ENCODE measurements at places on chromosomes 5 and 9. TPM values are rescaled to one million over a fixed set of nuclear protein-coding genes. Genes with fewer than 3 reads are reported as not detected.

DNA sequence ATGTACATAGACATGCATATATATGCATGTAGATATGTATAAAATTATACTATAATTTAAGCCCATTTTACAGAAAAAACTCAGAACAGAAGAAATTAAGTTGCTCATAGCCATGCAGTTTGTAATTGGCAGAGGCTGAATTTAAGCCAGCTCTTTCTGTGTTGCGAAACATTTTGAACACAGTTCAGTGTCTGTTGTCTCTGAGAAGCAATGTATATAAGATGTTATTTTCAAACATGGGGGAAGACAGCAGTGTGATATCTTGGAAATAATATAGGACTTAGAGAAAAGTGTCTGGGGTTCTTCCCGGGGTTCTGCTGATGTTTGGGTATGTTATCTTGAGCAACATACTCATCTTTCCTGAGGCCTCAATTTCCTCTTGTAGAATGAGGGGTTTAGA is 37.6 kb downstream of the SVEP1 start:
- no peak for DNase-seq

The TEX48 gene
- not detected for total RNA-seq

- DNase-seq, result no peak
Observed at GRCh38 chr9:18423791-18424531, 50.0 kb upstream of the ADAMTSL1 start.

- no peak for DNase-seq
Observed at GRCh38 chr9:132919614-132920268, 24.7 kb downstream of the TSC1 start.

DNA sequence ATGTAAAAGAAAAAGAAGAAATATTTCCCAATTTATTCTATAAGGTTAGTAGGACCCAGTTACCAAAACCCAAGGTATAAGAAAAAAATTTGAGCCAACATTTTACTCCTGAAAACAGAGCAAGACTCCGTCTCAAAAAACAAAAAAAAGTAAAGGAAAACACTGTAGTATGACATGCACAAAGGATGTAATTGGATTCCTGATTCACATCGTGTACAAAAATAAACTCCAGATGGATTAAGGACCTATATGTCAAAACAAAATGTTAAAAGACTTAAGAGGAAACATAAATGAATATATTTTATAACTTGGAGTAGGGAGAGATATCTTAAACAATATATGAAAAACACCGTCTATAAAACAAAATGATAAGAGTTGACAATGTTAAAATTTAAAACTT is 13.8 kb downstream of the PHYKPL start:
- no peak for DNase-seq

DNA sequence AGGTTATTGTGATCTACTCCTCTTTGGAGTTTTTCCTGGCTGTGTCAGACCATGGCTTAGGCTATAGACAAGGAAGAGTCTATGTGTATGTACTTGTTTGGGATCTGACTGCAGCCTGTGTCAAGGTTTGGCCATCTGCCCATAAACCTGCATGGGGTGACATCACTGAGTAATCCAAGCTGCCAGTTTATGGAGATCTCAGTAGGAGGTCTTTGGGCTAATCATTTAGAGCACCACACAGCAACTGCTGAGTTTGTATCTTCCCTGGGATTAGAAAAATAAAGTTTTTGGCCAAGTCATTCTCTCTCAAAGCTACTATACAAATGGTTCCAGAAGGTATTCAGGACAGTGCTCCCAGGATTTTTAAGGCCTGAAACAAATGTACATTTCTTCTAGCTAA is 65.5 kb upstream of the HSPB3 start:
- no peak for DNase-seq

The NSD1 gene
- total RNA-seq, result 34.1 TPM

The GGTA1 gene
- total RNA-seq, result 7.9 TPM

The ADRB2 gene
- total RNA-seq, result 2.2 TPM

DNA sequence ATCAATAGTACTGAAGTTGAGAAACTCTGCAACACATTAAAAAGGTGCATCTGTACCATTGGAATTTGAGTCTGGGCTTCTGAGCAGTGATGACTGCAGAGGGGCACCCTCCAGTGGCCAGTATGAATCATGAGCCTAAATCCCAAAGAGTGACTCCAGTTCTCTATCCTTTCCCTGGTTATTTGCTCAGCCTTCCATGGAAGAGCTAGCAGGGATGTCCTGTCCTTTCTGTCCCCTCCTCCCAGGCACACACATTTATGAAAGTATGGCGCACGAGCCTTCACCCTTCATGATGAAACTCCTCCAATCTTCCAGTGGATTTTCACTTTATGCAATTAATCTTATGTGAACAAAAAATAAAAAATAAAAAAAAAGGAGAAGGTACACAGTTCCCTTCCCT is 81.0 kb downstream of the ESM1 start:
- DNase-seq, result no peak

GRCh38 chr5:125258615-125259014 is 512.2 kb upstream of the ZNF608 start:
- no peak for DNase-seq

- no peak for DNase-seq
Observed at GRCh38 chr9:3957306-3957705, 342.6 kb downstream of the GLIS3 start.

- no peak for DNase-seq
Observed at GRCh38 chr9:76136986-76137385, 246.5 kb downstream of the PCSK5 start.

The IQGAP2 gene
- total RNA-seq, result 20.7 TPM

The SPOCK1 gene
- 3.7 TPM for total RNA-seq

DNA sequence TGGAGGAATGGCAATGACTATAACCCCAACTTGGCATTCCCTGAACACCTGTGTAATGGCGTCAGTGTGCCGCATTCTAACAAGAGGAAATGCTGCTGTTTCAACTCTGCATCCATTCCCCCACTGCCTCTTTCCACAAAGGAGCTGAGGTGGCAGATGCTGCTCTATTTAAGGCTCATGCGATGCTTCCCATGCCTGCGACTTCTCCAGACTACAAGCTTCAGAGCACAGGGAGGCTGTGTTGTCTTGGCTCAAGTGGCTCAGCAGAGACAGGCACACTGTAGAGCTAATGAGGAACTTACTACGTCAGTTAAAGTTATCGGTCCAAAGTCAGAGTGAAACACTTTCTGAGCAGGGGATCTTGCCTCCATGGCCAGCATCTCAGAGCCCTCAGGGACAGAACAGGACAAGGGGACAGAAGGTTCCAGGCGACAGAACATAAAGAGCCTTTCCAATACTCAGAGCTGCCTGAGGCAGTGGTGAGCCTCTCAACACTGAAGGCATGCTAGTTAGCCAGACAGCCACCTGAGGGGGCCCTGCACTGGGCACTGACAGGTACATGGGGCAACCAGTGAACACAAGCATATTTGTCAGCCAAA is 21.8 kb downstream of the TNIP1 start:
- no peak for DNase-seq

The CERT1 gene
- total RNA-seq, result 13.9 TPM

GRCh38 chr5:127410959-127411358 is 106.5 kb upstream of the PRRC1 start:
- no peak for DNase-seq

GRCh38 chr5:145750199-145750598 is 84.9 kb downstream of the PRELID2 start:
- no peak for DNase-seq

DNA sequence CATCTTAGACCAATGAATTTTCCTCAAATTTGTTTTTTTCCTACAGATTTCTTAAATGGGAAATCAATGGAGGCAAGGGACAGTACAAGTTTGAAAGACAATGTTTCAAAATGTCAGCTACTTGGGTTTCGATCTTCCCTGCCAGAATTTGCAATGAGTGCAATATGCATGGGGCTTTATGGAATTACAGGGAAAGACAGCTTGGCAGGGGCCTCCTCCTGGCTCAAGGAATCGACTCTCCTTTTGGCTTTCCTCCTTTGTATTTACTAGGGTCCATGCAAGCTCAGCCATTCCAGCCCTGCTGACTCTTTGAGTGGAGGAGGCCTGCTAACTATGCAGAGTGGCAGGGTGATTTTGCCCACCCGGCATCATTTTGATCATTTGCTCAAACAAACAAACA is 63.2 kb downstream of the MED27 start:
- no peak for DNase-seq

GRCh38 chr5:133278317-133278716 is 226.5 kb downstream of the HSPA4 start:
- DNase-seq, result no peak

- no peak for DNase-seq
Observed at GRCh38 chr9:14652729-14653377, 40.4 kb downstream of the ZDHHC21 start.

- DNase-seq, result no peak
Observed at GRCh38 chr9:98545021-98545420, 163.7 kb downstream of the GABBR2 start.

The FOXD4L5 gene
- total RNA-seq, result 0.09 TPM

DNA sequence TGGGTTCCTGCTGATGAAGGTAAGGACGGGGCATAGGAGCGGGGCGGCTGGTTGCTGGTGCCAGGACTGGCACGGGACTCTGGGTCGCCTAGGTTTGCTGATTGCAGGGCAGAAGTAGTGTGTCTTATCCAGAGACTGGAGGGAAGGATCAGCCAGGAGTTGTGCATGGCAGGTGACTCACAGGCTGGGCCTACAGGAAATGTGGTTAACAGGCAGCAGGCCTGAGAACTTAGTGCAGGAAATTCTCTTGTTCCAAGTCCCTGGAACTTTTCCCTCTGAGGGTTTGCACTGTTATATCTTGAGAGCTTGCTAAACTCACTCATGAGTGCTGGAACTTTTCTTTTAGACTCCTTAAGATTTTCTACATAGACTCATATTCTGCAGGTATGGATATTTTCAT is 95.1 kb downstream of the ANXA2R start:
- DNase-seq, result no peak

DNA sequence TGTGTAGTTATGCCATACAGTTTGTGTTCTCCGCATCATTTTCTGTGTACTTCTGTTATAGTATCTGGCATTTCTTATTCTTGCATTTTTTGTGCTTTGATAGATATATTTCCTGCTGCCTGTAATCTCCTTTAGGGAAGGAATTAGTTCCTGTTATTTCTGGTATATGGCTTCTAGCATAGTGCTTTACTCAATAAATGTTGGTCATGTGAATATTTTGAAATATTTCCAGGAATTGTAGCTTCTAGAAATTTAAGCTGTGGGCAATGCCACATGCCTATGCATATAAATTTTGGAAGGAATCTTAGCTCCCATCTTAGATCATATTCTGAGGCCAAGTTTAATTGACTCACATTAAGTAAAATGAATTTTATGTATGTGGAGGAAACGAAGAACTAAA is 11.5 kb upstream of the PRRC1 start:
- no peak for DNase-seq

The NIPSNAP3A gene
- total RNA-seq, result 40.9 TPM

GRCh38 chr9:99299211-99300102 is 77.4 kb downstream of the SEC61B start:
- no peak for DNase-seq

DNA sequence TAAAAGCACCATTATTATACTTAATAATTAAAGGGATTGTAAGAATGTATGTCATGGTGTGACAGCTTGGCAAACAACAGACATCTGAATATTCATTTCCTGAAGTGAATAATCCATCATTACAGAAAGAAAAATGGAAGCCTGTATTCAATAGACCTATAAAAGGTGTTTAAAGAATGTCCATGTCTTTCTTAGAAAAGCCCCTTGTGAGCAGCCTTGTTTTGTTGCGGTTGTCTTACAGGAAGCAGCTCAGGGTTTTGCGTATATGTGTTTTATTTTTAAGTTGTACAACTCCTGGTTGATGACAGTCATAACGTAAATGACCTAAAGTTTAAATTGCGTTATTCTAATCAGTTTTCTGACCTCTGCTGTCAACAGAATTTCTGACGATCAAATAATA is 53.8 kb downstream of the CAST start:
- DNase-seq, result no peak

The ADAMTS19 gene
- 0.76 TPM for total RNA-seq

- no peak for DNase-seq
Observed at GRCh38 chr5:120518581-120518980, 54.5 kb downstream of the PRR16 start.

DNA sequence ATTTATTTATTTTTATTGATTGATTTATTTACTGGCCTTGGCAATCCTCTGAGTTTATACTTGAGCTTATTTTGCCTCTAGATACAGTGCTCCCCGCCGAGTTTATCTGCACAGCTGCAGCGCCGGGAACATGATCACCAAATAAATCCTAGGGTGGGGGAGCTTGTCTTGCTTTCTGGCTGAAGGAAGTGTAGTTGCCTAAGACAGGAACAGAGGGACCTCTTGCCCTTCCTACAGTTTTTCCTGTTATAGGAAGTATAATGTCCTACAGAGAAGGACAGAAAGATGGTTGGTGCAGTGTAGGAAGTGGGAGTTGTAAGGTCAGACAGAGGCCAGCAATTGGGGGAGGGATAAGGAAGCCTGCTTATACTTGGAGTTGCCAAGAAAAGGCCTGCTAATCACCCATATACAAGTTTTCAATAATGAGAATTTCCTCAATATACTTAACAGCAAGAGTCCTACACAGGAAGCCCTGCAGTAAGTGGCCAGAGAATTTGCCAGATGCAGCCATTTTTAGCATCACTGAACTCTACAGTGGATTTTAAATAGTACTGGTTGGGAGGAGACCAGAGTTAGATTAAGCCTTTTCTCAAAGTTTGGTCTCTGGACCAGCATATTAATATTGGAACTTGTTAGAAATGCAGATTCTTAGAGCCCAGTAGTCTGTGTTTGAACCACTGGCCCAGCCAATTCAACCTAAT is 7.7 kb downstream of the AOPEP start:
- DNase-seq, result no peak

DNA sequence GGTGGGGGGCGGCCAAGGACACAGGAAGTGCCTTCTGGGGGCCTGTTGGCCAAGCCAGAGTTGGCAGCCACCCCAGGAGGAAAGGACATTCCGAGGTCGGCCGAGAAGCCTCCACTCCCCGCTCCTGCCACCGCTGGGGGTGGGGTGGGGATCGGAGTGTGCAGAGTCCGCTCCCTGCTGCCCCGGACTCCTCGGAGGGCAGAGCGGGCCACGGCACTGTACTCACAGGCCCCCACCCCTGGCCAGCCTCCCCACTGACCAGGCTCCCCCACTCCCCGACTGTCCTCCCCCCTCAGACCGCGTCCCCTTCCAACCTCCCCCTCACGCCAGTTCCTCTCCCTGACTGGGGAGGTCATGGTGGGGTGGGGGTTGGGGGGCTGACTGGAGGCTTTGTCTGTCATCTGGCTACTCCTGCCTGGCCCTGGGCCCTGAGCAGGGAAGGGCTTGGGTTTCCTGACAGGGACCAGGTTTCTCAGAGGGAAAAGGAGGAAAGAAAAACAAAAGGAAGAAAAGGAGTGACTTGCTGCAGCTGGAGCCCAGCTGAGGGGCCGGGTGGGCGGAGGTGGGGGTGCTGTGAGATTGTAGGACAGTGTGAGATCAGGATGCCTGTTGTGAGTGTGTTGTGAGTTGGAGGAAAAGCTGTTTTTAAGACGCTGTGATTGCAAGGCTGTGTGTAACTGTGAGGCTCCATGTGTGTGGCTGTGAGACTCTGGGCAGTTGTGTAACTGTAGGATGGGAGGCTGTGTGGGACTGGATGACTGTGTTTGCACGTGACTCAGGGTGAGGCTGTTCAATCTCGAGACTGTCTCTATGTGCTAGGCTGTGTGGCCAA is 29.7 kb downstream of the CNTFR start:
- no peak for DNase-seq

GRCh38 chr5:22391956-22392355 is 461.2 kb downstream of the CDH12 start:
- no peak for DNase-seq
